Central memory CD4-positive, alpha-beta T cell (primary cell): ENCODE measurements at places on chromosomes 7 and 10.
A peak's percentile ranks its signal among the peaks of the same experiment; 100 is the strongest.

DNA sequence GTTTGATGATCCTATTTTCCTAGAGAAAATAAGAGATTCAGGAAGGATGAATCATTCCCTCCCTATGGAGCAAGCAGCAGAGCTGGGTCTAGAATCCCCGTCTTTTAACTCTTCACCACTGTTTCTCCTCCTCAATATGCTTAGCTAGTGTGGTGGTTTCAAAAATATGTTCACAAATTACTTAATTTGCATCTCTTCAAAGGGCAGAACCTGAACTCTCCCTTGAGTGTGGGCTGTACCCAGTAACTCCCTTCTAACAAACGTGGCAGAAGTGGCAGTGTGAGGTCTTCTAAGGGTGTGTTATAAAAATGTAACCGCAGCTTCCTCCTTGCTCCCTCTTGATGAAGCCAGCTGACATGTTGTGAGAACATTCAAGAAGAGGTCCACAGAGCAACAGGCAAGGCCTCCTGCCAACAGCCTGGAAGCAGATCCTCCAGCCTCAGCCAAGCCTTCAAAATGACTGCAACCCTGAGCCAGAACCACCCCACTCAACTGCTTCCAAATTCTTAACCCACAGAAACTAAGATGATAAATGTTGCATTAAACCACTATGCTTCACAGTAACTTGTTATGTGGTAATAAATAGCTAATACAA is 36.6 kb downstream of the SRPK2 start:
- DNase-seq, result peak; percentile 82

DNA sequence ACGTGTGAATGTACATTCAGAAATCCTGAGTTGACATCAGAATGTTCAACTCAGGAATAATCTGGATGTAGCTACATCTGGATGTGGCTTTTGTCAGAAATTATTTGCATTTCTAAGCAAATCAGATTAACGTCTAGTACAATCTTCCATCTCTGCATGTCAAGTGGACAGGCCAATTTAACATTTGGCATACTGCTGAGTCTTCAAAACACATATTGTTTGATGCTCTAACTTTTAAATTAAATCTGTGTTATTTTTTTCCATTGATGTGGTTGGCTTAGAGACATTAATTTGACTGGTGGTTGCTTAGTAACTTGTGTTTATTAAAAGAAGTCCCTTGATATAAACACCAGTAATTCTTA is 3.4 kb downstream of the STAMBPL1 start:
- peak; percentile 38 for DNase-seq

DNA sequence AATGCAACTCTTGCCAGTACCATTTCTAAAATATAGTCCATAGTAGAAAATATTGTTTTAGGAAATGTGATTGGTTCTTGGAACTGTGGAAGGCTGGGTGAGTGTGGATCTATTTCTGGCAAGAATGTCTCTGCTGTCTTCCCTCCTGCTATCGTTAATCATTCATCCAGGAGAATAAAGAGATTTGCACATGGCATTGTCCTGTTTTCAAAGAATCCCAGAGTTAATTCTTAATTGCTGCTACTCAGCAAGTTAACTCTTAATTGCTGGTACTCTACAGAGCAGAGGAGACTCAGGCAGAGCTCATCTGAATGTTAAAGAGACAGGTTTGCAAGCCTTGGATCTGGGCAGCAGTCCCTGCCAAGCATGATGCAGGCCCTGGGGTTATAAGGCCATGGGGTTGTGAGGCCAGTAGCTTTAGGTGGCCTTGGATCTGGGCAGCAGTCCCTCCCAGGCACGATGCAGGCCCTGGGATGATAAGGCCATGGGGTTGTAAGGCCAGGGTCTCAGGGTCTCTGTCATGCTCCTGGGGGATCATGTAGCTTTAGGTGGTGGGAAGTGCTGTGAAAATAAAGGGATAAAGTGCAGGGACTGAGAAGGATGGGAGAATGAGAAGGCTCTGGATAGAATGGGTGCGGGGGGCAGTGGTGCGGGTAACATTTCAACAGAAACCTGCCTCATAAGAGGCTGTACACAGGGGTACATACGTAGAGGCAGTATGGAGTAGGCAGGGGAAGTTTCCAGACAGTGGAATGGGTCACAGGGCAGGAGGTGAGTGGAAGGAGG is 162.3 kb downstream of the SVIL start:
- DNase-seq, result no peak

DNA sequence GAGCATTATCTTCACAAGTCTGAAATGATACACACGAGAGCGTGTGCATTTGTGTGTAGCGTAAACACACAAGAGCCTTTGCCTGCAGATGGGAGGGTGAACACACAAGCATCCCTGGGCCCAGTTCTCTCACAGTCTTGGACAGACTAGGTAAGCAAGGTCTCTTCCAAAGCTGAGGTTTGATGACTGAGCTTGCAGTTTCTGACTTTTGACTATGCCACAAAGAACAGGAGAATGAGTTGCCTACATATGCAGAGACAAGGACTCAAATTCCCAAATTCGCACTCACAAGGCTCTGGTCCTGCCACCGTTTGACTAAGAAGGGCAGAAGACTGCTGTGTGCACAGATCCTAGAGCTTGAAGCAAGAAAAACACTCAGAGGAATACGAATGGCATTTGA is 55.8 kb downstream of the FAM53B start:
- DNase-seq, result no peak

- DNase-seq, result no peak
Measured at GRCh38 chr10:38027986-38028385, 17.5 kb downstream of the ZNF33A start.

DNA sequence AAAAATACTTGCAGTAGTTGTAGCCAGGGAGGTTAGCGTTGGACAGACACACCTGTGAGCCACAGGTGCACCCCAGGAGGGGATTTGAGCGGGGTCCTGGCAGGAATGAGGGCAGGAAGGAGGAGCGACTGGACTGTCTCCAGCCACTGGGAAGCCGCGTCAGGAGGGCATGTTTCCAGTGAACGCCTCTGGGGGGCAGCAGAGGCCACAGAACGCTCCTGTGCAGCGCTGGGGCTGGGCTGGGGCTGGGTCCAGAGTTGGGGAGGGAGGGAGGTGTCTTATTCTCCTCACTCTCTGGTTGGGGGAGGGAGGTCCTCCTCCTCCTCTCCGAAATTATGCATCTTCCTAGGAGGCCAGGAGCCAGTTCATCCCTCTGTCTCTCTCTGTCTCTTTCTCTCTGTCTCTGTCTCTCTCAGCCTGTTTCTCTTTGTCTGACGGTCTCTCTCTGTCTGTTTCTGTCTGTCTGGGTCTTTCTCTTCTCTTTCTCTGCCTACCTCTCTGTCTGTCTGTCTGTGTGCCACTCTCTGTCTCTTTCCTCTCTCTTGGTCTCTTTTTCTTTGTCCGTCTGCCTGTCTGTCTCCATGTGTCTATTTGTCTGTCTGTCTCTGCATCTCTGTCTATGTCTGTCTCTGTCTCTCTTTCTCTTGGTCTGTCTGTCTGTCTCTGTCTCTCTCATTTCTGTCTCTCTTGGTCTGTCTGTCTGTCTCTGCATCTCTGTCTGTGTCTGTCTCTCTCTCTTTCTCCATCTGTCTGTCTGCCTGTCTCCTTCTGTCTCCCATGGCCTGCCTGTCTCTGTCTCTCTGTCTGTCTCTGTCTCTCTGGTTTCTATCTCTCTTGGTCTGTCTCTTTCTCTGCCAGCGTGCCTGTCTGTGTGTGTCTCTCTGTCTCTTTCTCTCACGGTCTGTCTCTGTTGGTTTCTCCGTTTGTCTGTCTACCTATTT is 9.9 kb upstream of the PSMG3 start:
- DNase-seq, result peak; percentile 52

DNA sequence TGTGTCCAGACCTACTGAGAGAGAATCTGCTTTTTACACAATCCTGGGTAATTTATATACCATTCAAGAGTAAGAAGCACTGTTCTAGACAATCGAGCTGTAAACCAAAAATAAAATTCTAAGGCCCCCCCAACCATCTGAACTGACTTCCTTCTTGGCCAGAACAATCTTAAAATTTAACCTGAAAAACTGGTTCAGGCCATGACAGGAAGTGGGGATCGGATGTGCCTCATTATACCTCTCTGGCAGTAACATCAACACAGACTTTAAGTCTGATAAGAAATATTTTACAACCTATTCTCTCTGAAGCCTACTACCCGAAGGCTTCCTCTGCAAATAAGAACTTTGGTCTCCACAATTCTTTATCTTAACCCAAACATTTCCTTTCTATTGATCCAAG is 75.2 kb upstream of the KIF5B start:
- DNase-seq, result no peak

GRCh38 chr10:112588225-112588990 is 141.4 kb downstream of the VTI1A start:
- DNase-seq, result no peak

DNA sequence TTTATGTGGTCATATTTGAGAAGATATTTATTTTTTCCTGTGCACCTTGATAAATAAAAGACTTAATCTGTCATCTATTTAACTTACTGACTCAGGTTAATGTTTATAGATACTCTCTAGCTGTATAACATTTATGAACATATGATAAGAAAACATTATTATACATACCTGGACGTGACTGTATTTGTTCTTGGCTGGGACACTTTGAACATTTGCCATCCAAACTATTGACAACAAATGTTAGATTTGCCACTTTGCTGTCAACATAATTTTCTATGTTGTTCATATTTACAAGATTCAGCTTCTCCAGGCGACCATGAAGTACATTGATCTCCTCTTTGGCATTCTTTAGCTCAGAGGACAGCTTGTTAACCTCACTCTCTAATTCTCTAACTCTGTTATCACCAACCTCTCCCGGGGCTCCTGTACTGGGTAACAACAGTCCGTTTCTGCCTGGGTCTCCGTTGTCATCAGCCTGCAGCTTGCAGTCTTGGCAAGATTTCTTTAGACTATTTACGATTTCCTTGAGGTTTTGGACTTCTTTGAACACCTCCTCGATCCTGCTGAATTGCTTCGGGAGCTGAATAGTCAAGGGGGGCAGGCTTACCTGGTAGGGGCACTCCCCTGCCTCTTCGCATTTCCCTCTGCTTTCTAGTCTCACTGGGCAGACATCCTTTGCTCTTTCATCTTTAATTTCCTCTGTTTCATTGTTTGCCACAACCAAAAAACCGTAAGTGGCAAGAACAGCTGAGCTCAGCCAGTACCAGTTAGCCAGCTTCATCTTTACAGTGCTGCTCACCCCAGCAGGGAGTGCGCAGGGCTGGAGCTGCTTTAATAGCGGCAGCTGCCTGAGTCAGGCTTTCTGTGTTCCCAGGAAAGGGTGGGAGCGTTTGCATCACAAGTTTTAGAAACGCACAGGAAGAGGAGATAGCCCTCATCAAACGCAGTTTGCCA is at the start of gene FGL2:
FGL2 (minus strand) TSS at position 807 of the 954 bp plus-strand sequence; CDS start at position 781, 26 bp downstream.
- peak; percentile 37 for DNase-seq

DNA sequence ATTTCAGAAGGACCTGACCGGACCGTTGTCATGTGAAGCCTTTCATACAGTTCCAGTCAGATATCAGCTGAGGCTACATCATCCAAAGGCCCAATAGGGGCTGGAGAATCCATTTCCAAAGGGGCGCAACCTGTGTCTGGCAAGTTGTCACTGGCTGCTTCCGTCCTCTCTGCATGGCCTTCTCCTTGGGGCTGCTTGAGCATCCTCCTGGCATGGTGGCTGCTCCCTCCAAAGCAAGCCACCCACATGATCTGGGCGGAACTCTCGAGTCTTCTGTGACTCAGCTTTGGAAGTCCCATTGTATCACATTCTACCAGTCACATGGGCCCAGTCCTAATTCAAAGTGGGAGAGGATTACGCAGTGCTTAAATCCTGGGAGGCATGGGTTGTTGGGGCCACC is 207.0 kb upstream of the SHH start:
- DNase-seq, result no peak

DNA sequence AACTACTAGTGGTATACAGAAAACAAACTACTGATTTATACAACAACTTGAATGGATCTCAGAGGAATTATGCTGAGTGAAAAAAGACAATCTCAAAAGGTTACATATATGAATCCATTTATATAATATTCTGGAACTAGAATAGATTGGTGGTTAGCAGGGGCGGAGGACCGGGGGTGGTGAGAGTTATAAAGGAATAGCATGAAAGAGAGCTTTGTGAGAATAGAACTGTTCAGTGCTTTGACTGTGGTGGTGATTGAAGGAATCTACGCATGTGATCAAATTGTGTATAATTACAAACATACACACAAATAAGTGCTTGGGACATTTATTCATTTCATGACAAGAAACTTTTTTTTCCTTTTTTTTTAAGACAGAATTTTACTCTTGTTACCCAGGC is 19.6 kb downstream of the RAB19 start:
- no peak for DNase-seq

DNA sequence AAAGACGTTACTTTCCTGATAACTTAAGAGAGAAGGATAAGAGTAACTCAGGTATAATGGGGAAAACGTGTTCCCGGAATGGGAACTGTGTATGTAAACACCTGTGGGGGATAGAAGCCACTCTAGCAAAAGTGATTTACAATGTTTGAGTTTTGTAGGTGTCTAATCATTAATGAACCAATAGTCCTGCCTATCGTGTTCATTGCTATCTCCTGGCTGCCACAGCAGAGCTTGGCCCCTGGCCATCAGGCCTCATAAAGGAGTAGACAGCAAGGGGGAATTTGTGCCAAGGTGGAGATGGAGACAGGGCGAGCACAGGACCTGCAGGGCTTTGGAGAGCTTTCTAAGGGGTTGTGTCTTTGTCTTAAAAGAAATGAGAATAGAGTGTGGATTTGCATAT is 102.1 kb downstream of the GAD2 start:
- DNase-seq, result no peak

- DNase-seq, result no peak
Measured at GRCh38 chr10:119133949-119134348, 30.0 kb downstream of the DENND10 start.

DNA sequence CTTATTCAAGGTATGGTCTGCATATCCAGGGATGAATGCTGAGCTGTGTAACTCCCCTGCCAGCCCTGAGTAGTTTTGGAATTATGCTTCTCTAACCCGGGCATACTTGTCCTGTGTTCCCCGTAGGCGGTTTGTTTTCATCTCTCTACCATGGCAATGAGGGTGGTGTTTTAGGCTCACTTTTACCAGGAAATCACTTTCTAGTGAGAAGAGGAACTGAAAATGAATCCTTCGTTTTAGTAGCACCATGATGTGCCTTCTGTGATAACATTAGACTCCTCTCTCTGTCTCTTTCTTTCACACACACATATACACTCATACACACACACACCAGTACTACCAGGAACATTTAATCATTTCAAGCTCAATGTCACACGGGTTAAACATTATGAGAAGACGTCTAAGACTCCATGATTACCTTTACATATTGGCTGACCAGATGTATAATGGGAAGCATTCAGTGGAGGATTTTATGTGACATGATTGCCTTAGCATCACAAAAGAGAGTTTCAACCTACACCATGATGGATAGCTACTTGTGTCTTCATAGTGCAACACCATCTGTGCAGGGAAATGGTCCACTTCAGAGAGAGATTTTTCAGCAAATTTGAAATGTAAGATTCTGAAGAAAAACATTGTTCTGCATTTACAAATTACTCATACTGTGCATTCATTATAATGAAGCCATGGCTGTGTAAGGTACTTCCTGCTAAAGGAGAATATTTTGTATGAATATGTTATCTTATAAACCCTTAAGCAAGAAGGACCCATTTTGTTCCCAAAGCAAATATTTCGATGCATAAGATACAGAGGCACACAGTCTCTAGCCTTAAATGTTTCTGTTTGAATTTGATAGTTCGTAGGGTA is 31.0 kb upstream of the PFKP start:
- DNase-seq, result no peak
